ENCODE measurements at places on chromosomes 4 and X. TPM values are rescaled to one million over a fixed set of nuclear protein-coding genes. Genes with fewer than 3 reads are reported as not detected.

GRCh38 chr4:127783026-127783769 lies 1.1 kb downstream of the HSPA4L start:
- DNase-seq, result peak; percentile 79

- DNase-seq, result no peak
These were observed 20.4 kb downstream of the ADGRL3 start for GRCh38 chr4:61220556-61220955.

DNA sequence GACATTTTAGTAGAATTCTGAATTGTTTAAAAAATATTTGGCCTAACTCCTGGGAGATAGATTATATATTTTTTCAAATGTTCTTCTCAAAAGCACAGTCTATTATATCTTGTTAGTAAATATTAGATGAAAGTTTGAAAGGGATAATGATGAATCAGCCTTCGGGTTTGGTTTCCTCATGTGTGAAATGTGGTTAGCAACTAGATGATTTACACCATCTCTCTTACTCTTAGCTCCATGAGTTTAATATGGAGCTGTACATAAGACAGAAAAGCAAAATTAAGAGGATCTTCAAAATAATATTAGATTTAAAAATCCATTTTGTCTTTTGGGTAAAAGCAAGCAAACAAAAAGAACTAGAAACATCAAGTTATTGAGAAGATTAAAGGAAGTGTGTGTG lies 120.8 kb upstream of the SFRP2 start:
- no peak for DNase-seq

The KLHL2 gene
- total RNA-seq, result 43.6 TPM

The SPACA5 gene
- total RNA-seq, result not detected

- peak; percentile 46 for DNase-seq
These were observed 274.5 kb downstream of the GPAT3 start for GRCh38 chr4:83810428-83810827.

The CNKSR2 gene
- total RNA-seq, result 0.99 TPM

The ARX gene
- total RNA-seq, result not detected

DNA sequence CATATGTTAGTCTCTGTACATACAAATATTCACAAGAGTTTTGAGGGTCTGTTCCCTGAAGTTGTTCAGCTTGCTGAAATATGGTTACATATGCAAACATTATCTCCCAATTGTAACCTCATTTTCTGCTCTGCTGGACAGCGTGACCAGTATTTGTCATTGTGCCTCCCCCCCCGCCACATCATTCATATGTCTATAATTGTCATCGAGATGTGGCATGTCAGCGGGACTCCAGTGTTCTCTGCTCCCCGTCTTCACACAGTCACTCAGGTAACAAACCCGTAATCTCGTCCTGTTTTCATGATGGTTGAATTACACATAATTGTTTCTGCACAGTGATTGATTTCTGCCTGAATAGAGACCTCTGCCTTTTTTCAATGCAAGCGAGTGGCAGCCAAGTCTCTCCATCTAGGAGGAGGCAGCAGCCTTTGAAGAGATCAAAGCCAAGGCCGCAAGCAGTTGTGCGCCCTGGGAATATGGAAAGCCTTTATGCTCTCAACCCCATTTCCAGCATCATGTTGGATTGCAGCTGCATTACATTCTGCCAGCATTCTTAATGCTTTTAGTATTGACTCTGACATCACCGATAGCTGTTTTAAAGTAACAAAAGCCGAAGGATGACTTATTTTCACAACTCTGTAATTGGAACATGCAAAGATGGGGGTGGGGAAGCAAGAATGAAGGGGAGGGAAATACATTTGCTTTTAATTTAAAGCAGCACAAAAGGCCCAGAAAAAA lies 27.4 kb downstream of the LEF1 start:
- DNase-seq, result no peak

The SLC6A8 gene
- total RNA-seq, result 8.8 TPM

The SLC10A3 gene
- 23.9 TPM for total RNA-seq

DNA sequence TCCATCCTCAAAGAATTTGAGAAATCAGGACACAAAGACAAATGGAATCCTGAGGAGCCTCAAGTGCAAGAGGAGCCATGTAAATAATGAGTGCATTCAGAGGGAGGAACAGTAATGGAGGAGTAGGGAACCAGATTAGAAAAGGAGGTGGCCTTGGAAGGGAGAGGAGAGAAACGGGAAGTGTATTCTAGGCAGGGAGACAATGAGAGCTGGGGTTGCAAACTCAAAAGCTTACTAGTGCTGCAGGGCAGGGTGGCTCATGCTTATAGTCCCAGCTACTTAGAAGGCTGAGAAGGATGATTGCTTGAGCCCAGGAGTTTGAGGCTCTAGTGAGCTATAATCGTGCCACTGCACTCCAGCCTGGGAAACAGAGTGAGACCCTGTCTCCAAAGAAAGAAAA lies 113.2 kb upstream of the LSM6 start:
- DNase-seq, result no peak

The PI4K2B gene
- total RNA-seq, result 21.2 TPM

DNA sequence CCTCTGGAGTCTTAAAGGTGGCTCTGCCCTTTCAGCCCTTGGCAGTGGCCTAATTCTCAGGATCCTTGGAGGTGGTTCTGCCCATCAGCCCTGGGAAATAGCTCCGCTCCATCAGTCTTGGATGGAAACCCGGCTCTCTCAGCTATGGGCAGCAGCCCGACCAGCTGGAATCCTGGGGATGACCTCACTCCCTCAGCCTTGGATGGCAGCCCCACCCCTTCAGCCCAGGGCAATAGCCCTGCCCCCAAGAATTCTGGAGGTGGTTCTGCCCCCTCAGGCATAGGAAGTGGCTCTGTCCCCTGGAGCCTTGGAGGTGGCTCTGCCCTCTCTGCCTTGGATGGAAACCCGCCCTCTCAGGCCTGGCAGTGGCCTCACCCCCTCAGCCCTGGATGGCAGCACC lies 127.7 kb downstream of the RBMX2 start:
- DNase-seq, result no peak

DNA sequence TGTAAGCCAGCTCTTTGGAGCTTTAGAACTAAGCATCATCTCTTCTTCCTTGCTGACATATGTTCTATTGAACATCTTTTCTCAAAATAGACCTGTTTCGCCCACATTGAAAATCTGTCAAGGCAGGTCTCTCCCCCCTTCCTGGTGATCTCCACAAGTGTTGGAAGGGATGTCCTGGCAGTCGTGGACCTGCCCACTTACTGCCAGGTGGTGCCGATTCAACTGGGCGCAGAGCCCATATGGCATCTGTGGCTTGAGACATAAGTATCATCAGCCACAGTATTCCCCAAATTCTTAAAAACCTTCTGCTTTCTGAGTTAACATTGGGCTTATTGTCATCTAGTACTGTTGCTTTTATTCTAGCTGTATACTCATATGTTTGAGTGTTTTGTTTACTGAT lies 969.3 kb upstream of the FTHL17 start:
- no peak for DNase-seq

- DNase-seq, result no peak
These were observed 1480.5 kb upstream of the IGFBP7 start for GRCh38 chr4:58590722-58591121.

DNA sequence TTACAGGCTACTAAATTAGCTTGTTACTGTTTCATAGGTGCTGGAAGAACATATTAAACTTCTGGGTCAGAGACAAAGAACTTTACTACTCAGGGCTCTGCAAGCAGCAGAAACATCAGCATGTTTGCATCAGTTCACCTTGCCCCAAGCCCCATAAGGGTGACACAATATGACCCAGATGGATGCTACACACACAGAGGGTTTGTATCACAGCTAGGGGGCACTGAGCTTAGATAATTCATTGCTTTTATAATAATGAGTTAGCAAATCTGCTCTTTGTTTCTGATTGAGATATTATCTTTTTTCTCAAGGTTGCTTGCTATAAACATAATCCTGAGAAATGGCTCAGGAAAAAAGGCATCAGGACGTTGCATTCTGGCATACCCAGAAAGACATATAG lies 4.8 kb upstream of the SYNPO2 start:
- no peak for DNase-seq

The MAP3K15 gene
- total RNA-seq, result not detected

The BEX4 gene
- 7.9 TPM for total RNA-seq

The TLR3 gene
- 3.3 TPM for total RNA-seq

- no peak for DNase-seq
These were observed 74.4 kb downstream of the TMA16 start for GRCh38 chr4:163568843-163569242.

- peak; percentile 61 for DNase-seq
These were observed 211.5 kb downstream of the PDGFRA start for GRCh38 chr4:54440394-54441136.

The EFHC2 gene
- 0.45 TPM for total RNA-seq

DNA sequence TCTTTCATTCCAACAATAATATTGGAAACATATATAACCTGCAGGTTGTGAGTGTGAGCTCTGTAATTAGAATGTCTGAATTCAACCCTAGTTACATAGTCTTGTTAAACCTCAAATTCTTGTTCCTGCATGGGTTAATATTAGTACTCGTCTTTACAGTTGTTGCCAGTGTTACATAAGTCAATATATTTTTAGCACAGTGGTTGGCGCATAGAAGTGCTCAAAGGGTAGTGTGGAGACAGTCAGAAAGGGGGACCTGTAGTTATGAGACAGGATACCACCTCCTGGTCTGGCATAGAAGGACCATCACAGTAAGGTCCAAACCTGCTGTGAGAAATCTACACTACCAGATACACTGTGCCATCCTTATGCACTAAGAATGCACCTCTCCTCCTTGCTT lies 1045.9 kb upstream of the SLIT2 start:
- no peak for DNase-seq

- no peak for DNase-seq
These were observed 171.9 kb upstream of the RBPJ start for GRCh38 chr4:26148927-26149326.

DNA sequence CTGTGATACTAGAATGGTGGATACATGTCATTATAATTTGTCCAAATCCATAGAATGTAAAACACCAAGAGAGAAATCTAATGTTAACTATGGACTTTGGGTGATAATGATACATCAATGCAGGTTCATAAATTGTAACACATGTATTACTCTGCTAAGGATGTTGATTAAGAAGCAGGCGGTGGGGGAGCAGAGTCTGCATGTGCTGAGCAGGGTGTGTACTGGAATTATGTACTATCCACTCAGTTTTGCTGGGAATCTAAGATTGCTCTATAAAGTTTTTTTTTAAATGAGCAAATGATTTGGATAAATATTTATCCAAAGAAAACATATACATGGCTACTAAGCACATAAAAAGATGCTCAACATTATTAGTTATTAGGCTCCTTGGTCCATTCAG lies 15.0 kb upstream of the MANBA start:
- no peak for DNase-seq

- peak; percentile 26 for DNase-seq
These were observed 46.5 kb downstream of the EVC start for GRCh38 chr4:5757536-5757935.

The UGT2B11 gene
- not detected for total RNA-seq

GRCh38 chr4:171348090-171348489 lies 465.1 kb upstream of the GALNTL6 start:
- no peak for DNase-seq

DNA sequence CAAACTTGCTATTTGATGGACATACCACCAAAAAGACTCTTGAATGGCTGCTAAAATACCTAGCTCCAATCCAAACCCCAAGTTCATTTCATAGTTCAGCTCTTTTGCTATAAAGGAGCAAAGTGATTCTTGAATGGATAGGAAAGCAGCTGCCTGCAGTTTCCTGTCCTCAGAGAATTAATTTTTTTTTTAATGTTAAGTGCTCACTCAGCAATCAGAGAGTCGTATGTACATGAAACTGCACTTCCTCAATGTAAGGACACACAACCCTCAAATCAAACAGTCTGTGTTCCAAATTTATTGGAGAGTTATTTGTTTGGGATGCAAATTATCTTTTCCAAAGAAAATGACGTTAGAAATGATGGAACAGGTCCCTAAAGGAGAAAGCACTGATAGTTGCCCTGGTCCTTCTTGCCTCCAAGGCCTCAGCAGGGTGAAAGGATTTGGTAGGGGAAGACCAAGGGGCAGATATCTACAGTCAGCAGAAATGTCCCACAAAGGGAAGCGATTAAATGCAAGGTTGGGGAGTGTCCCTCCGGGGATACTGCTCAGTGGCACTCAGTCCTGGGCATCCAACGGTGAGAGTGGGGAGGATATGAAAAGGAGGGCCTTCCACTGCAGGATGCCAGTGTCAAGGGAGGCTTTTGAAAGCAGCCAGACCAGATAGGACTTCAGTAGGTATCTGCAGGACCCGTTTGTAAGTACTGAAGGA lies 67.2 kb upstream of the RASGEF1B start:
- no peak for DNase-seq

GRCh38 chrX:120790118-120790517 lies 85.5 kb downstream of the CT47B1 start:
- peak; percentile 91 for DNase-seq
